CD8-positive, alpha-beta memory T cell (primary cell): ENCODE measurements at places on chromosomes 11 and 22.

DNA sequence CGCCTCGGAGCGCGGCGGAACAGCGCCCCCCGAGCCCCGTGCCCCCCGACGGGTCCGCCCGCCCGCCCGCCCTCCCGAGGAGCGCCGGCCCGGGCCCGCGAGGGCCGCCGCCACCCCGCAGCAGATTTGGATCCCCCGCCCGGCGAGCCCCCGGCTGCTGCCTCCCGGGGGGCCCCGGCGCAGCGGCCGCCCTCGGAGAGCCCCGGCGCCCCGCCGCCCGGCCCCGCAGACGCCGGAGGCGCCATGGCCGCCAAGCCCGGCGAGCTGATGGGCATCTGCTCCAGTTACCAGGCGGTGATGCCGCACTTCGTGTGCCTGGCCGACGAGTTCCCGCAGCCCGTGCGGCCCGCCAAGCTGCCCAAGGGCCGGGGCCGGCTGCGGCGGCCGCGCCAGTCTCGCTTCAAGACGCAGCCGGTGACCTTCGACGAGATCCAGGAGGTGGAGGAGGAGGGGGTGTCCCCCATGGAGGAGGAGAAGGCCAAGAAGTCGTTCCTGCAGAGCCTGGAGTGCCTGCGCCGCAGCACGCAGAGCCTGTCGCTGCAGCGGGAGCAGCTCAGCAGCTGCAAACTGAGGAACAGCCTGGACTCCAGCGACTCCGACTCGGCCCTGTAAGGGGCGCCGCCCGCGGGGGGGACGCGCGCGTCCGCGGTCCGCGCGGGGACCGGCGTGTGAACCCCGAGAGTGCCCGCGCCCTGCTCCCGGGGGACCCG lies 380 bp downstream of the C11orf96 start:
- no peaks in the 10 kb centered on the region for H3K36me3 ChIP-seq
- H3K4me1 ChIP-seq, result peaks cover 8% of the 10 kb centered on the region
- peak overlapping the region; percentile 39 for H3K4me3 ChIP-seq
- H3K27ac ChIP-seq, result no peak overlapping the region
- DNase-seq, result no peak
- peaks cover 19% of the 10 kb centered on the region for H3K27me3 ChIP-seq

GRCh38 chr22:48333323-48333763 lies 1494.3 kb downstream of the BRD1 start:
- no peak overlapping the region for H3K27ac ChIP-seq
- no peak for DNase-seq
- H3K4me3 ChIP-seq, result no peak overlapping the region
- no peaks in the 10 kb centered on the region for H3K4me1 ChIP-seq
- H3K27me3 ChIP-seq, result no peaks in the 10 kb centered on the region
- H3K36me3 ChIP-seq, result no peaks in the 10 kb centered on the region

DNA sequence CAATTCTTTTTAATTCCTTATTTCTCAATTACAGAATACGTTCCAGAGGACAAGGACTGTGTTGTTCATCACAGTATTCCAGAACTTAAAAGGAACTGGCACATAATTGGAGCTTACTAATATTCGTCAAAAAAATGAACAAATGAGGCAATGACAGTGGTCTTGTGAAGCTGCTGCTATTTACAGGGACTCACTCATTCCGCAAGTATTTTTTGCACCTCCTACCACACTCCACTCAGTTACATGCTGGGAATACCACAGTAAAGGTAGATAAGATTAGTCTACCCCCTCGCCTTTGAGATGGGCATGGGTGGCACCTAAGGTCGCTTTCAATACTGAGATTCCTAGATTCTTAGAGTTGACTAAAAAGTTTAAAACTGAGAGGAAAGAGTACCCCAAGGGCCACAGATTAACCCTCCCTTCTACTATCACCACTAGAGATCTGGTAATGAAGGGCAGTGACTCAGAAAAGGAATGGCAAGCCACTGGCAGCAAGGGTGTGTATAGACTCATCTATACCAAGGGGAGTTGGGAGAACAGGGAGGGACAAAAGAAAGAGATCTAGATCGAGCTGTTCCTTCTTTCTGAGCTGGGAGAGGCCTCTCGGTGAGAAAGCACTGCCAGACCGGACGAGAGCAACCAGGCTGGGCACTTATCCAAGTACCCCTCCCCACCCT lies 85.0 kb downstream of the RPL27A start:
- DNase-seq, result no peak
- H3K27ac ChIP-seq, result no peak overlapping the region
- no peaks in the 10 kb centered on the region for H3K36me3 ChIP-seq
- H3K27me3 ChIP-seq, result no peaks in the 10 kb centered on the region
- no peak overlapping the region for H3K4me3 ChIP-seq

GRCh38 chr22:20032407-20032991 lies 11.6 kb downstream of the TANGO2 start:
- H3K27me3 ChIP-seq, result no peaks in the 10 kb centered on the region
- H3K4me3 ChIP-seq, result no peak overlapping the region
- peak overlapping the region; percentile 39 for H3K27ac ChIP-seq
- H3K4me1 ChIP-seq, result peaks cover 15% of the 10 kb centered on the region

- no peak overlapping the region for H3K27ac ChIP-seq
- H3K36me3 ChIP-seq, result no peaks in the 10 kb centered on the region
- no peak for DNase-seq
- no peak overlapping the region for H3K4me3 ChIP-seq
These were observed 181.2 kb upstream of the API5 start for GRCh38 chr11:43130616-43131015.

GRCh38 chr11:10376061-10376460 lies 71.2 kb downstream of the ADM start:
- H3K4me3 ChIP-seq, result no peak overlapping the region
- no peaks in the 10 kb centered on the region for H3K36me3 ChIP-seq
- no peaks in the 10 kb centered on the region for H3K27me3 ChIP-seq
- DNase-seq, result no peak
- no peak overlapping the region for H3K27ac ChIP-seq

- no peaks in the 10 kb centered on the region for H3K4me1 ChIP-seq
- peaks cover 64% of the 10 kb centered on the region for H3K36me3 ChIP-seq
- H3K4me3 ChIP-seq, result no peak overlapping the region
- no peak for DNase-seq
These were observed 32.2 kb upstream of the APOA1 start for GRCh38 chr11:116869610-116870009.

DNA sequence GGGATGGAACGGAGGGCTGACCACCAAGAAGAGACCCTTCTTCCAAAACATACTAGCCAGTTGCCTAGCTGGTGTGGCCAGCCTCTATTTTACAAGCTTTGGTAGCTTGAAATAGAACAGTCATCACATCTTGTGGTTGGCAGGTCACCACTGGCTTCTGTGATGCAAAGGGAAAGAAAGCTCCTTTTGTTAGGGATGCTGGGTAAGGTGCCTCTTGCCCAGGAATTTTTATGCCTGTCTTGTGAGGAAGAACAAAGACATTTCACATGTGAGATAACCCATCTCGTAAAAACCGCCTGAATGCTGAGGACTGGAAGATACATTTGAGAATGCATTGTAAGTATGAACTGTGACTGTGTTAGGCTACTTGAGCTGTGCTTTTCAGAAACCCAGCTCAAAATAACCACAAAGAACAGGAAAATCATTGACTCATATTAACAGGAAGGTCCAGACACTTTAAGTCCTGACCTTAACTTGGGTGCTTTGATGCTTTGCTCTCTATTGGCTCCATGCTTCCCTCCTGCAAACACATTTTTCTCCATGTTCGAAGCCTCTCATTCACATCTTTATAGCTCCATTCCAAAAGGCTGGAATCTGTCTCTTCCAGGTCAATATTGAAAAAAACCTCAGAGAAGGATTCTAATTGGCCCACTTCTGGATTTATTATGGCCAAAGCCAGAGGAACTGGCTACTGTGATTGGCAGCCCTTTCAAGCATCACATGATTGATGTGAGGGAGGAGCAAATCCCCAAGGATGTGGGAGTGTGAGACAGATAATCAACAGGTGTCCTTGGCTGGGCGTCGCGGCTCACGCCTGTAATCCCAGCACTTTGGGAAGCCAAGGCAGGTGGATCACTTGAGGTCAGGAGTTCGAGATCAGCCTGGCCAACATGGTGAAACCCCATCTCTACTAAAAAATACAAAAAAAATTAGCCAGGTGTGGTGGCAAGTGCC lies 53.9 kb downstream of the MICAL2 start:
- DNase-seq, result no peak
- no peak overlapping the region for H3K4me3 ChIP-seq
- H3K27ac ChIP-seq, result no peak overlapping the region
- H3K27me3 ChIP-seq, result no peaks in the 10 kb centered on the region

DNA sequence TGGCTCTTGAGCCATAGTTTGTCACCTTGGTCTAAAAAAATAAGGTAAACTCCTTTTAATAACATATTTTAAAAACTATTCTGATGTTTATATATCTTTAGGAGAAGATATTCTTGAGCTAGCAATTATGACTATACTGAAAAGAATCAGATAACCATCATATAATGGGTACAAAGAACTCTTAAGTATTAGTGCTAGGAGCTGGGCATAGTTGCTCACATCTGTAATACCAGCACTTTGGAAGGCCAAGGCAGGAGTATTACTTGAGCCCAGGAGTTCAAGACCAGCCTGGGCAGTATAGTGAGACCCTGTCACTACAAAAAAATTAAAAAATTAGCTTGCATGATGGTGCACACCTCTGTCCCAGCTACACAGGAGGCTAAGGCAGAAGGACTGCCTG lies 54.0 kb upstream of the B3GNT6 start:
- H3K36me3 ChIP-seq, result no peaks in the 10 kb centered on the region
- H3K27me3 ChIP-seq, result no peaks in the 10 kb centered on the region
- H3K4me1 ChIP-seq, result no peaks in the 10 kb centered on the region
- no peak overlapping the region for H3K4me3 ChIP-seq

DNA sequence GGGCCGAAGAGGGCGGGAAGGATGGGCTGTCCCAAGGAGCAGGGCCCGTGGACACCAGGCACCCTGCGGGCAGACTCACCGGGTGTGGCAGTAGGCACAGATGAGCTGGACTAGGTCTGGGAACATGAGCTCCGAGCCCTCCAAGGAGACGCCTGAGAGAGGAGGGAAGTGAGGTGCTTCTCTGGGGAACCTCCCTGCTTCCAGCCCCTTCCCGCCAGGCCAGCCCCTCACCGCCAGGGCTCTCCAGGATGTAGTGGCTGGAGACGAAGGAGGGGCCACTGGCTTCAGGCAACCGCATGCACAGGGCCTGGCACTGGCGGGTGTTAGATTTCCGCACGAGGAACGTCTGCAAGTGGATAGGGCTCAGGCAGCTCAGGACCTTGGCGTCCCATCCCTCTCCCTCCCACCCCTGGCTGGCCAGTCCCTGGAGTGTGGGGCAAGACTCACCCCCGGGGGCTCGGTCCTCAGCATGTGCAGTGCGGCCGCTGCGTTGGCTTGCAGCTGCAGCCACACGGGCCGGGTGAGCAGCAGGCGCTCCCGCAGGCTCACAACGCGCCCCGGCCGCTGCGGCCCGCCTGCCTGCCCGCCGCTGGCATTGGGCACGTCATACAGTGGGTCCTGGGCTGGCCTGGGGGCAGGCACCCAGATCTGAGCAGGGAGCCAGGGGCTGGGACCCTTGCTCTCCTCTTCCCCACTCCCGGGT lies 552 bp downstream of the RIN1 start:
- no peak for DNase-seq
- H3K27ac ChIP-seq, result peak overlapping the region; percentile 6
- H3K36me3 ChIP-seq, result peaks cover 18% of the 10 kb centered on the region
- no peaks in the 10 kb centered on the region for H3K27me3 ChIP-seq
- peak overlapping the region; percentile 39 for H3K4me3 ChIP-seq

DNA sequence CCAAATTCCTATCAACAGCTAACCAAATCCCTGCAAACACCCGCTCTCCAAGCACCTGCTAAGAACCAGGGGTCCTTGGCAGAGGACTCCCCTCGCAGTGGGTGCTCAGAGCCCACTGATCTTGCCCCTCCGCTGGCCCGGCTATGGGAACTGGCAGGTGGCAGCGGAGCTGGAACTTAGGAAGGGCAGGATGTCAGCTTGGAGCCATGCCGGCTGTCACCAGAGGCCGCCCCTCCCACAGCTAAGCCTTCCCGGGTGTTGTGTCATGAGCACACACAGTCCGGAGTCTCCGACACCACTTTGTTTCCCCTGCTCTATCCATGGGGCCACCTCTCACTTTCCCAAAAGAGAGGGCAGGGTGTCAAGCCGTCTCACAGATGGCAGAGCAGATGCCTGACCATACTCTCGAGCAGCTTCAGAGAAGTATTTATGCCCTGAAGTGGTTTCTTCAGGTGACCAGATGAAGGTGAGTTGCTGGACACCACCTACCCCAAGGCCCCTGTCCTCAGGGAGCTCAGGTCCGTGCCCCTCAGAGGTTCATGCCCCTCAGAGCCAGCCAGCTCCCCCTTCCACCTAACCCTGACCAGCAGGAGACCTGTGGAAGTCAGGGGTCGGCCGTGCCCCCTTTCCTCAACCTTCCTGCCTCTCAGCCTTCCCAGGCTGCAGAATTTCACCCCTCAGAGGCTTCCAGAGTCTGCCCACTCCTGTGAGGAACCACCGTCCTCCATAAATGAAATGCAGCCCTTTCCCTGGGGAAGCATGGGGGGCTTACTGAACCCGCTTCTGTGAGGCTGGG lies 545.7 kb upstream of the B3GAT1 start:
- H3K4me1 ChIP-seq, result no peaks in the 10 kb centered on the region
- no peaks in the 10 kb centered on the region for H3K36me3 ChIP-seq
- no peak for DNase-seq
- no peaks in the 10 kb centered on the region for H3K27me3 ChIP-seq

DNA sequence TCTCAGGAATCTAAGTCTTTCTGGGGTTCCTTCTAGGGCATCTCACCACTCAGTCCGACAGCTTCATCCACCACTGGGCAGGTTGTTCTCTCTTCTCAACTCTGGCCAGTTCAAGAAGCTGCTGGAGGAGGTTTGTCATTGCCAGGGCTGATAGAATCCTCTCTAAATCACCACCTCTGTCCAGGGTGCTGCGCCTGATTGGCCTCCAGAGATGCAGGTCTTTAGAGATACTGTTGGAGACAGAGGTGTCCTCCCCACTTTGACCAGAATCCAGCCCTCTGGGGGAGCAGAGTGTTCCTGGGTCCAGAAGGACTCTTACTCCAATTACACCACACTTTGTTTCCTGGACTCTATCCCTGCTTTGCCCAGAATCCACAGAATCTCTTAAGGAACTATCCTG lies 90.2 kb downstream of the NELL1 start:
- DNase-seq, result no peak
- H3K27me3 ChIP-seq, result no peaks in the 10 kb centered on the region
- H3K27ac ChIP-seq, result no peak overlapping the region
- no peak overlapping the region for H3K4me3 ChIP-seq
- H3K4me1 ChIP-seq, result no peaks in the 10 kb centered on the region

- no peak for DNase-seq
- H3K27ac ChIP-seq, result no peak overlapping the region
- H3K36me3 ChIP-seq, result no peaks in the 10 kb centered on the region
These were observed 64.3 kb downstream of the SMIM38 start for GRCh38 chr11:69219991-69220390.

DNA sequence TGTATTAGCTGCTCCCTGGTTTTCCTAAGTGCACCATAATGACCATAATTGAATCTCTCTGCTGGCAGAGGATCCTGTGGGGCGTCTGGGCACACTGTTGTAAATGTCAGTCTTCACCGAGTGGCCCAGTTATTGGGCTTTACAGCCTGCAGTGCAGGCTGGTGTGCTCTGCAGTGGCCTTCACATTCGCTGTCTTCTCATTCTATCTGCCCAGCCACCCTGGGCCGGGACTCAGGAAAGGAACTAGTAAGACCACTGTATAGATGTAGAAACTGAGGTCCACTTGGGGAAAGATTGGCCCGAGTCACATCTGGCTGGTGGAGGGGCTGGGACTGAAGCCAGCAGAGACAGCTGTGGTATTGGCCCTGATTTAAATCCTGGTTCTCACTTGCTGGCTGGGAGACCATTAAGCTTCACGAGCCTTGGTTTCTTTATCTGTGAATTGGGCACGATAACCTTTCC lies 49.3 kb downstream of the TSPAN18 start:
- H3K4me3 ChIP-seq, result no peak overlapping the region
- no peaks in the 10 kb centered on the region for H3K27me3 ChIP-seq
- no peaks in the 10 kb centered on the region for H3K4me1 ChIP-seq
- H3K36me3 ChIP-seq, result no peaks in the 10 kb centered on the region
- DNase-seq, result no peak
- no peak overlapping the region for H3K27ac ChIP-seq
